Fibroblast of skin of right biceps (primary cell): ENCODE measurements at places on chromosomes 7 and 10.
A peak's percentile ranks its signal among the peaks of the same experiment; 100 is the strongest.

DNA sequence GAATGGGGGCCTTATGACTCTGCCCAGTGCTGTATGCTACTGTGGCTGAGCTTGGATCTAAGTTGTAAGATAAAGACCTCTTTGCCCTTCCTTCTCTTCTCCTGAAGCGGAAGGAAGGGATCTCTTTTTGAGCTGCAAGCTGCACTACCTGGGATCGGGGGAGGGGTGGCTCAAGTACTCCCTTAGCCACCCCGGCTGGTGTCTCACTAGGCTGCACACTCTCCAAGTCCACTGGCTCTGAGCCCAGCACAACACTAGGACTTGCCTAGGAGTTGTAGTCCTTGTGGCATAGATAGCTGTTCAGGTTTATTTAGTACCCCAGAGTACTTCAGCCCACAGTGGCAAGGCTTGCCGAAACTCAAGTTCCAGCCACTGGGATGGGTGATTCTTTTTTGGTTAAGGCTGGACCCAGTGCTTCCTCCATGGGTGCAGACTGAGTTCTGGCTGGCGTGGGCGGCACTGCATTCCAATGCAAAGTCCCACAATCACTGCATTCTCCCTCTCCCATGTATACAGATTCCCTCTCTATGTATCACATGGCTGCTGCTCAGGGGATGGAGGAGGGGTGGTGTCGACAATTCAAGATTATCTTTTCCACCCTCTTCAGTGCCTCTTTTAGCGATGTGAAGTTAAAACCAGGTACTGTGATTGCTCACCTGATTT is 76.2 kb upstream of the SLC25A13 start:
- DNase-seq = peak; percentile 5

GRCh38 chr7:151366880-151367222 is 25.2 kb downstream of the NUB1 start:
- peak; percentile 80 for DNase-seq

- DNase-seq = no peak
These were observed 16.1 kb upstream of the HIBADH start for GRCh38 chr7:27678617-27679260.

DNA sequence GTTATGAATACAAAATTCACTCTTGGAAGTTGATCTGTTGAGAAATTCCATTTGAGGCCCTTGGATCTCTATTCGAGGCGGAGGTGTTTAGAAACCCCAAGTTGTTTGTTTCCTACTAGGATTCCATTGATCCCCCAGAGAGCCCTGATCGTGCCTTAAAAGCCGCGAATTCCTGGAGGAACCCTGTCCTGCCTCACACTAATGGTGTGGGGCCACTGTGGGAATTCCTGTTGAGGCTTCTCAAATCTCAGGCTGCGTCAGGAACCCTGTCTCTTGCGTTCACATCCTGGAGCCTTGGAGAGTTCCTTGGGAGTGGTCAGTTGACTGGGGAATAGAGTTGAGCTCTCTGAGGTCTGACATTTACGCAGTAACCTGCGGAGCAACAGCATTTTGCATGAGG is 1.2 kb downstream of the CFAP69 start:
- DNase-seq = peak; percentile 69

DNA sequence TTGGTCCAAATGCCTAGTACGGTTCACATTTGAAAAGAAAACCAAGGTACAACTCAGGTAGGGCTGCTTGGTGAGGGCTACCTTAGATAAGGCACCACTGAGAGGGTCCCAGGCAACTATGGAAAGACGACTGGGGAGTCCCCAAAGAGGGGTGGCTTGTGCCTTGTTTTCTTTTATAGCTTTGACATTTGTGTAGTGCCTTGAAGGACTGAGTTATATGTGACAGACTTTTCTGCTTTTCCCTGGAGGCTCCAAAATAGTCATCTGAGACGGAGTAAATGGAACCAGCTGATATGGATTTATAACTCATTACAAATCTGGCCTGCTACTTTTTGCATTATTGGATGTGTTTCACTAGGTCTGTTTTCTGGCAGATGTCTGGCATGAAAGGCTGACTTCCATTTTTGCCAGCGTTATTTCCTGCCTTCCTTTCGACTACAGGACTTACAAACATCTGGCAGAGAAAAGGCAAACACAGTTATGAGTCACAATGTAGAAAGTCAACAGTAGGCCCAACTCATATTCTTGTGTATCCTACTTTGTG is 88.2 kb upstream of the IMMP2L start:
- peak; percentile 15 for DNase-seq

GRCh38 chr7:84675633-84676034 is 481.0 kb upstream of the SEMA3A start:
- DNase-seq = no peak
